ENCODE measurements at places on chromosomes 7 and 10.

GRCh38 chr7:108459922-108460551, 3.8 kb upstream of the NRCAM start:
- no peaks in the 10 kb centered on the region for H3K4me1 ChIP-seq
- H3K36me3 ChIP-seq: no peaks in the 10 kb centered on the region
- DNase-seq: peak; percentile 69
- no peak overlapping the region for H3K27ac ChIP-seq
- no peak overlapping the region for H3K4me3 ChIP-seq

DNA sequence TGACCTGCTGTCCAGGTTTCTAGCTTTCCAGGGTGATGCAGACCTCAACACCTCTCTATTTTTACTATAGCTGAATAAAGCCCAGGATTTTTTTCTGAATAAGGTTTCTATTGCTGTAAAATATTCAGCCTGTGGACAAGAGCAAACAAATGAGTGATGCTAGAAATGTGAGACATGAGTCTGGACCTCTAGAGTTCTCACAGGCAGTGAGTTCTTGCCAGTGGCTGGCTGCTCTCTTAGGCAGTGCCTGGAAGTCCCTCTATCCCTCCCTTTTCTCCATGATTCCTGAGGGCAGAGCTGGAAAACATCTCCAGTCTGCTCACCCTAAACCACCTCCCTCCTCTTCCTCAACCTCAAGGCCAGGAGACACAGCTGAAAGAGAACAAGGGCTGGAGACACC, 793.8 kb upstream of the IGFBP3 start:
- DNase-seq: no peak
- H3K27me3 ChIP-seq: no peaks in the 10 kb centered on the region
- no peak overlapping the region for H3K4me3 ChIP-seq
- H3K27ac ChIP-seq: no peak overlapping the region
- no peaks in the 10 kb centered on the region for H3K36me3 ChIP-seq

DNA sequence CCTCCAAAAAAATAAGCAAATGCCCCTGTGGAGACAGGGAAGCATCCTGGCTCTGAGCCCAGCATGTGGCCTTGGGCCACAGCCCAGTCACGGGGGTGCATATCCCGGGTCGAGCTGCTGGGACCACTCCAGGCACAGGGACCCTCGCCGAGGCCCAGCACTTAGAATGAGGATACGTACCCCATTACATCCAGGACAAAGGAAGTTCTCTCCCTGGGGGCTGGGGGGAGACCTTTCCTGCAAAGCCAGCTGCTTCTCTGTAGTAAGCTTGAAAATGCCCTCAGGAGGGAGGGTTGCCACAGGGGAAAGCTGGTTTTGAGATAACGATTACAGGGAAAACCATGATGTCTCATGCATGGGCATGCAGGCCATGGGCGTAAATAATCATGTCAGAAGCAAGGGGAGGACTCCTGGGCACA, 75.5 kb downstream of the HIPK2 start:
- H3K27me3 ChIP-seq: no peaks in the 10 kb centered on the region
- H3K36me3 ChIP-seq: no peaks in the 10 kb centered on the region
- H3K4me1 ChIP-seq: 0 out of 2 replicates have a peak, but pooled peaks cover under 1% of the 10 kb centered on the region
- H3K4me3 ChIP-seq: no peak overlapping the region
- no peak for DNase-seq

DNA sequence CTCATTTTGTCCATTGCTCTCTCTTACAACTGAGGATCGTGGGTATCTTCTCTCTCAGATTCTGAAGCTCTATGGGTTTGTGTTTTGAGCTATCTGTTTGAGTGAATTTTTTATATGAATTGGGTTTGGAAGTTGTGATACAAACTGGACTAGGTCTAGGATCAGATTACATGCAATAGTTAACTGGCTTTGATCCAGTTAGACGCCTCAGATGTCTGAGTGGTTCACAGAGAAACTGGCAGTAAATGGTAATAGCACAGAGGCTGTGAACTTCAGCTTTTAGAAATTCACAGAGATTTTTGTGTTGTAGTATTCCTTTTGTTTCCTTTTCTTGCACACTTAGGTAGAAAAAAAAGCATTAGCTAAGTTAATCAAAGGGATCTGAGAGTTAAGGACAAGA, 12.7 kb upstream of the DNMBP start:
- 0 out of 2 replicates have a peak, but pooled peaks cover 3% of the 10 kb centered on the region for H3K27me3 ChIP-seq
- H3K4me1 ChIP-seq: peaks cover 10% of the 10 kb centered on the region
- no peak overlapping the region for H3K4me3 ChIP-seq
- DNase-seq: no peak
- H3K36me3 ChIP-seq: no peaks in the 10 kb centered on the region
- no peak overlapping the region for H3K27ac ChIP-seq

DNA sequence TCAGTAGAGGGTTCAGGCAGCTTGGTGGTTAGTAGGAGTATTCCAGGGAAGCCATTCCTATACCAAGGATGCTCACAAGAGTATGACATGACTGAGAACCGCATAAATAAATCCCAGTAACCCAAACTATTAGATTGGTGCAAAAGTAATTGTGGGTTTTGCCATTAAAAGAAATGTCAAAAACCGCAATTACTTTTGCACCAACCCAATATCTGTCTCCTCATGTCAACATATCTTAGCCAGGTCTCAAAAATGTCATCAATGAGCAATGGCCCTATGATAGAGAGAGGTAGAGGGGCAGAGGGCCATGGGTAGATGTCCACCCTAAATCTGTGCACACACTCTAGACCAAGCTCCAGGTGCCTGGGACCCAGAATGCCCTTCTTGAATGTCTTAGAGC, 23.6 kb downstream of the NEUROD6 start:
- no peaks in the 10 kb centered on the region for H3K4me1 ChIP-seq
- H3K4me3 ChIP-seq: no peak overlapping the region
- no peak for DNase-seq
- no peak overlapping the region for H3K27ac ChIP-seq

- no peak for DNase-seq
- no peaks in the 10 kb centered on the region for H3K36me3 ChIP-seq
- H3K27me3 ChIP-seq: no peaks in the 10 kb centered on the region
Measured at GRCh38 chr7:102178410-102178809, 108.3 kb upstream of the SH2B2 start.

DNA sequence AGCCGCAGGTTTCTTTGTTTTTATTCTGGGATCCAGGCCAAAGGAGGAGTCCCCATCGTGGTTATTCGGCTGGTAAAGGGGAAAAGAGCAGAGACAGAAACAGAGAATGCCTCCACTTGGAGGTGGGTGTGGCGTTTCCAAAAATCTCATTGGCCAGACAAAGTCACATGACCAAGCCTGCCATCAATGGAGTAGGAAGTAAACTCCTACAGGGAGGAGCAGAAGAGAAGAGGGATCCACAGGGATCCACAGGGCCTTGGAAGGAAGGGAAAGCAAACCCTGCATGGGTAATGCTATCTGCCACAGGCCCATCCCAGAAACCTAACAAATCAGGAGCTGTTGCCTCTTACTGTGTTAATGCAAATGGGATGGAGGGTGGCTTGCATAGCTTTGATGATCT, 425.7 kb upstream of the GALNT17 start:
- H3K4me3 ChIP-seq: no peak overlapping the region
- H3K27ac ChIP-seq: no peak overlapping the region
- no peaks in the 10 kb centered on the region for H3K27me3 ChIP-seq
- peaks cover 8% of the 10 kb centered on the region for H3K36me3 ChIP-seq

- H3K4me1 ChIP-seq: no peaks in the 10 kb centered on the region
- DNase-seq: no peak
- no peak overlapping the region for H3K27ac ChIP-seq
- no peaks in the 10 kb centered on the region for H3K27me3 ChIP-seq
Measured at GRCh38 chr7:521221-522070, 1.8 kb upstream of the PDGFA start.

Measured in MM.1S (cell line).